ENCODE measurements at places on chromosomes 5 and 9.

GRCh38 chr5:68426586-68426985, 211.0 kb downstream of the PIK3R1 start:
- DNase-seq = no peak

DNA sequence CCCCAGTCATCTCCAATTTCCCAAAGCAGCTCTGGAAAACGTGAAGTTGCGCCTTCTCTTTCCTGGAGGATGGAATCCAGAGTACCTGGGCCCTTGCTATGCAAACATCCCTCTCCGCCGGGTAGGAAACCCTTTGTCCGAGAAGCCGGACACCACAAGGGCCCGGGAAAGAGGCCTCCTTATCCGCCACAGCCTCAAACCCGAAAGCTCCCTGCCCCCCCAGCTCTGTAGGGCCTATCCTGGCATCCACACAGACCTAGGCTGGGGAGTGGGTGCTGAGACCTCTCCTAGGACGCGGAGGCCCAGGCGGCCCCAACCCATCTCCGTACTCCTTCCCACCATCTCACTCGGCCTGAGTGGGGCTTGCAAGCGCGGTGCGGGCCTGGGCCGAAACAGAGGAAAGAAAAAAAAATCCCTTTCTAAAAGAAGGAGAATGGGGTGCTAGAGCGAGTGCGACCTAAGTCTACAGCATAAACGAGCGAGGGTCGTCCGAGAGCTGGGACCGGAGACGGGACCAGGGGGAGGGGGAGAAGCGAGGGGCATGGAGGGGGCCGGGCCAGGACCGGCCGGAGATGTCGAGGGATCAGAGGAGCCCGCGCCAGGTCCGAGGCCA, 624 bp downstream of the FBXW11 start:
- no peak for DNase-seq

GRCh38 chr5:74136276-74136825, 504.2 kb downstream of the ENC1 start:
- DNase-seq = no peak

GRCh38 chr5:81854915-81855314, 104.0 kb upstream of the SSBP2 start:
- no peak for DNase-seq

GRCh38 chr5:52077941-52078815, 694.9 kb downstream of the ISL1 start:
- no peak for DNase-seq
